ENCODE measurements at places on chromosomes 4 and X. TPM values are rescaled to one million over a fixed set of nuclear protein-coding genes. Genes with fewer than 3 reads are reported as not detected.

The TLR6 gene
- 1.7 TPM for total RNA-seq

The RNF175 gene
- not detected for total RNA-seq

The UBE2A gene
- 66.1 TPM for total RNA-seq

The P2RY10 gene
- total RNA-seq = not detected

The CT45A1 gene
- not detected for total RNA-seq

- peak; percentile 53 for DNase-seq
Measured at GRCh38 chr4:10074767-10075105, 41.9 kb downstream of the WDR1 start.

GRCh38 chr4:185202984-185203485, 765 bp downstream of the CFAP97 start:
- DNase-seq = peak; percentile 45
